Activated naive CD8-positive, alpha-beta T cell treated with anti-CD3 and anti-CD28 coated beads for 36 hours (primary cell): ENCODE measurements at places on chromosomes 5 and 9.
A peak's percentile ranks its signal among the peaks of the same experiment; 100 is the strongest.

GRCh38 chr5:65171645-65172044 lies 310.1 kb downstream of the ADAMTS6 start:
- DNase-seq = no peak

DNA sequence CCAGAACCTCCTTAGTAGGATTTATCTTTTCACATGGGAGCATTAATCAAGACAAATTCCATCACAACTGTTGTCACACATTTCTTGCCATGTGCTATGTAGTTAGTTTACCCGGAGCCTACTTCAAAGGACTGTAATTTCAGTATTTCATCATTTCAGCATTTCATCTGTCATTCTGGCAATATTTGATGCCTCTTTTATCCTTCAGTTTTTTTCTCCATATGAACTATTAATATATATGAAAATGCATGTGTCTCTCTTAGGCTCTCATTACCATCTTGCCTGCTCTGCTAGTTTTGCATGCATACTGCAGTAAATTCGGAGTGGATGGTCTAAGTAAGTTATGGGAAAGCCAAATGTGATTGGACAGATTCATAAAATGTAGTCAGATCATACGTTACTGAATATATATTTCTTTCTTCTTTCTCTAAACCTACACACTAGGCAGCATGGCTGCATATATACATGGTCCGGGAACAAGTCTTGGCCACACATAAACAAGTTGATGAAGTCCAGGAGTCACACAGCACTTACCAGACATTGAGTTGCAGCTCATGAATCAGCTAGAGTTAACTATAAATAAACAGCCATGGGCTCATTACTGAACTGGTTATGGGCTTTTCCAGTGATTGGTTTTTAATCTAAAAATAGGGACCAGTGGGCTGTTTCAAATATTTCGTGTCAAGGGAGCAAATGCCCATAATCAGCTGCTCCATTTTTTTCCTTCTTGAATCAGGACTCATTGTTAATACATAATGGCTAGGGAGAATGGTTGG lies 46.6 kb downstream of the SPATA31D1 start:
- no peak for DNase-seq

DNA sequence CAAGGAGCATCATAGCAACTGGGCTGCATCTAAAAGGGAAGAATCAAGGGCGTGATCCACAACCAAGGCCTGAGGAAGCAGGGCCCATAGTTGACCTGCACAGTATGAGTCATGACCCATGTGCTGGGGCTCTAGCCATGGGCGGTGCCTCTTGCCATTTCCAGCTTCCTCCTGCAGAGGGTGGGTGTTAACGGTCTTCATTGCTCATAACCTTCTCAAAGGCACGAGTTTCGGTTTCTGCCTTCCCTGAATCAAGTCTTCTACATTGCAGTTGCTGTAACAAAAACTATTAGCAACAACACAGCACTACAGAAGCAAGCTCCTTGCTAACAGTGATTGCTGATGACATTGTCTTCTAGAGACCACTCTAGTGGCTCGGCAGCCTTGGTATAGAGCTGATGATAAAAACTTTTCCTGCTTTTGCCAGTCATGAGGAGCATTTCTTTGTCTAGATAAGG lies 66.9 kb downstream of the CTSL start:
- DNase-seq = peak; percentile 39

- DNase-seq = no peak
These were observed 103.5 kb upstream of the NR3C1 start for GRCh38 chr5:143506836-143507552.

- no peak for DNase-seq
These were observed 22.5 kb upstream of the MLANA start for GRCh38 chr9:5868235-5868634.

- no peak for DNase-seq
These were observed 107.3 kb downstream of the DOCK2 start for GRCh38 chr5:169744336-169744735.

DNA sequence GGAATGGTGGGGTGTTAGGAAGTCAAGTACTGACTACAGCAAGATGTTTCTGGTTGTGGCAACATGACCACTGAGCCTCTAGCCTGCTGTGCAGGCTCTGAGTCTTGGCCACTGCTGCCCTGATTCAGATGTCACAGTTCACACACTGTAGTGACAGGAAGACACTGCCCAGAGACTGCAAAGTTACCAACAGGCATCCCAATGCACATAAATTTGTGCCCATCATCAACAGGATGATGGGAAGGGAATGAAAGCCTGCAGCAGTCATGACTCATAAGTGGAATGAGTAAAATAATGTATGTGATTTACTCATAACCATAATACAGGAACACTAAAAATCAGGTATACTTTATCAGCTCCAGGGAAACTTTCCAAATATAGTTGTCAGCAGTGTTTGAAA lies 251.6 kb upstream of the HAPLN1 start:
- no peak for DNase-seq

GRCh38 chr9:35484406-35484805 lies 5.5 kb upstream of the RUSC2 start:
- no peak for DNase-seq

DNA sequence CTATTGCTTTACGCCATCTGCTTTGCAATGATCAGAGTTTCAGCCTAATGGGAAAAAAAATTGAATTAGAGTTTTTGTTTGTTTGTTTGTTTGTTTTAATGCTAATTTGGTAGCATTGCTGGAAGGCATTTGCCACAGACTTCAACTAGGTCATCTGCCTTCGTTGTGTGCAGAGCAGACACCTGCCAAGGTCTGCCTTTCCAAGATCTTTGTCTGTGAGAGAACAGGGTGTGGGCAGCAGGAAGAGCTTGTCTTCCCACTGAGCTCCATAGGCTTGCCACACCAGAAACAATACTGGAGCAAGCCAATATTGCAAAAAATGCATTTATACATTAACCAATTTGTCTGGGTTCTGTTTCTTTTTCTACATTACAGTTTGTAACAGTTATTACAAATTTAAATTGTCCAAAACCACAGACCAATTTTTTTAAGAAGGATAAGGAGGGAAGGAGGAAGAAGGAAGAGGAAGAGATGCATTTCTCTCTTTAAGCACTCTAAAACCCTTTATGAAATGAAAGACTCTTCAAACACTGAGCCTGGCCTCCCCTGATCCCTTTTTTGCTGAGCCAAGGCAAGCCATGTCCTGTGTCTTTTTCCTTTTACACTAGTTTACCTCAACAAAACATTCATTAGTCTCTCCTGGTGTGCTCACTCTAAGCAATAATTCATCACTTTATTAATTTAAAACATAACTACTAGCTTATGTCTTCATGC lies 210.5 kb downstream of the SNX18 start:
- DNase-seq = no peak

DNA sequence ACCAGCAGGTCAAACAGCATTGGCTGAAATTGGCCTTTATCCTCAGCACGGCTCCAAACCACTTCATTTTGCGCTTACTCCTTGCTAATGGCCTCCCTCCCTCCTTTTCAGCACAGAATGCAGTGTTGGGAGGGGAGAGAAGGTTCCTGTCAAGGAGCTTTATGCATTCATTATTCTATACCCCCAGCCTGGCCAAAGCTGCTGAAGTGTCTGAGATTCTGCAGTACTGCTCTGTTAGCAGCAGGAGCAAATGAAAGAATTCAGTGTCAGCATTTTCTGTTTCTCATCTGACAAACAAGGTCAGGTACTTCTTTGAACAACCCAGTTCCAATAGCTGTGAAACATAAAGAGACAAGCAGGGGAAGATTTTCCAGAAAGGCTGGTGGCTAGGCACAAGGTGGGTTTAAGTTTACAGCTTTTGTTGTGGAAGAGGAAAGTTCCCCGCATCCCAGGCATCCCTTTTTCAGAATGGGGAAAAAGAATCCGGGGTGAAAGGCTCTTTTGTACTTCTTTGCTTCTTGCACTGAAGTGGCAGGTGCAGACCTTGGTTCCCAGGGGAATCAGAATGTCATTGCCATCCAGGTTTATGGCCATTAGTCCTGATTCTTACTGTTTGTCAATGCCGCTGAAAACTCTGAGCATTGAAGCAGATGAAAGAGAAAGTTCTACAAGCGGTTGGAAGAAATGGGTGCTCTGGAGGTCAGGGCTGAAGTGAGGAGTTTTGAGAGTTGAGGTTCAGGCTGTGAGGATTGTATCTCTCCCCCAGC lies 109.3 kb upstream of the APC start:
- no peak for DNase-seq

GRCh38 chr9:118330191-118330986 lies 626.2 kb downstream of the TLR4 start:
- DNase-seq = no peak

DNA sequence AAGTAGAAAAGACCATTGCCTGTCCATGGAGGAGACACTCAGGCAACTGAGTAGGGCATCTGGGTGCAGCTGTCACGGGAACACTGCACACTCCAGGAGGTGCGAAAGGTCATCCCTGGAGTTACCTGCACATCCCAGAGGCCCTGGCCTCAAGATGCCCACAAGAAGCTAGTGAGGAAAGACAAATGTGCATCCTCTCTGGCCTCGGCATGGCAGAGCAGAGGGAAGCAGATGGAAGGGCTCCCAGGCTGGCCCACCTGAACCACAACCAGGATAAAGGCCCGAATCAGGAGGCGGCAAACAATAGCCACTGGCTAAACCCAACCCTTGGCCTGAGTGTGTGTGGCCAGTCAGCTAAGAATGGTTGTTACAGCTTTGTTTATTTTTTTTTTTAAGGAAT lies 231.7 kb downstream of the SYK start:
- no peak for DNase-seq

GRCh38 chr9:32742296-32742695 lies 41.0 kb upstream of the TMEM215 start:
- DNase-seq = no peak

- DNase-seq = no peak
These were observed 96.3 kb downstream of the ZNF608 start for GRCh38 chr5:124650147-124650561.

- DNase-seq = peak; percentile 55
These were observed 563 bp downstream of the SNAPC4 start for GRCh38 chr9:136399176-136400037.

DNA sequence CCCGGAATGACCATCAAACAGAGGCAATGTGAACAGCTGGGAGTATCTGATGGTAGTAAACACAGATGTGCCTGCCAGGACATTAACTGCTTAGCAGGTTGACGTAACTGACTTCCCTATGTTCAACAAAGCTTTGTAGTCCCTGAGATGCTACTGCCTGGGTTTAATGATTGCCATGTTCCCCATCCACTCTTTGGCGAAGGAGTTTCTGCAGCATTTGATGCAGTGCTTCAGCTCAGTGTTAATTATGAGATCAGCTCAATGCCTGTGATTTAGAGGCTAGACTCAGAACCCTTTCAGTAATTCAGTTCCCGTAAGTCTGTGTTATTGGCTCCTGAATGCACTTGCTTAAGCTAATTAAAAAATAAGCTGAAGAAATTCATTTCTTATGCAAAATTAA lies 547.3 kb upstream of the ZNF608 start:
- no peak for DNase-seq

GRCh38 chr5:75584641-75585040 lies 26.6 kb upstream of the ANKDD1B start:
- DNase-seq = no peak

DNA sequence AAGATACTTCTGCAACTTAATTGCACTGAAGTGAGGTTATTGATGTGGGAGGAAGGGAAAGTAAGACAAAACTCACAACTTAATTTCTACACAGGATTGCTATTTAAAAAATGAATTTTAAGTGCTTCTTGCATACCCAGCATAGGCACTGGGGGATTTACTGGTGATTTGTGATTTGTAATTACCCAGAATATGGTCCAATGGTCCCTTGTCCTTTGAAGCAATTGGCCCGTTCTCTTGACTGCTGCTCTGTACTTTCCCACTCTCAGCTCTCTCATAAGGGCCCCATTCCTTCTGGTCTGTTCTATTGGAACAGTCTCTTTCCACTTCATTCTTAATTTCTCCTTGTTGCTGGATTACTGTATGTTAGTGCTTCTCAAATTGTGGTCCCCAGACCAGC lies 75.4 kb upstream of the SPATA31D4 start:
- no peak for DNase-seq

DNA sequence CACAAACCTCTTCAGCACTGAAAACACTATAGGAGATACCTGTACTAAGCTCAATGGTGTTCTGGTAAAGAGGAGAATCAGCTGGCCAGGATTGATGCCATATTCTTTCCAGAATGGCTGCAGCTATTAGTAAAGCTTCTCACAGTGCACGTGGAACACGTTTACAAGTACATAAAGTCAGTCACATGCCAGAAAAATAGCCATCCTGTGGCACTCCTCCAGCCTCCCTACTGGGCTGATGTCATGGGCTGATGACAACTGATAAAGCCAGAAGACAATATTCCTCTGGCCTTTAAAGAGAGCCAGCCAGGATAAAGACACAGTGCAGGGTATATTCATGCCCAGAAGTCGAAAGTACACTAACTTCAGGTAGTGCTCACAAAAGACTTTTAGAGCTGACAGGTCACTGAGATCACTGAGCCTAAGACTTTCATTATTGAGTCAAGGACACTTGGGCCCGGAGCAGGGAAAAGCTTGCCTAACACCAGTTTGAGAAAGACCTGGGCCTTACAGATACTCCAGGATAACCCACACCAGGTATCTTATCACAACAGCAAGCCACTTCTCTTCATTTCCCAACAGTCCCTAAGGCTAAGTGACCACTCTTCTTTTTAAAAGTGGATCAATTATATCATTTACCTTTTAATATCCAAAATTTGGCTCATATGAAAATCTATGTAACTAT lies 29.4 kb downstream of the ABITRAM start:
- no peak for DNase-seq

DNA sequence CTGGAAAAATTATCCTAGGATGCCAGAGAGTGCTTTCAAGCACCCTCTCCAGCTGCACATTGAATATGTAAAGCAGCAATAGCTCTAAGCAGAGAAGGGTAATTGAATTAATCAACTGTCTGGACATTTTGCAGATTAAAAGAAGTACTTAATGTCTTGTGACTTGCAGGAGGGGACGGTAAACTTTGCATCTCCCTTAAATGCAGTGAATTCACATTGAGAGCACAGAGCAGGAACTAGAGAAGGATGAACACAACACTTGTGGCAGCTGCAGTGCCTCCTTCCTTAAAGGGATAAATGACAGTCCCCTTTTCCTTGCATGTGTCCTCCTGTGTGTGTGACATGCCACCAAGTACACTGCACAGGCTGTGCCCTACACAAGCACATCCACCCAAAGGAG lies 7.4 kb upstream of the CDK5RAP2 start:
- DNase-seq = no peak

DNA sequence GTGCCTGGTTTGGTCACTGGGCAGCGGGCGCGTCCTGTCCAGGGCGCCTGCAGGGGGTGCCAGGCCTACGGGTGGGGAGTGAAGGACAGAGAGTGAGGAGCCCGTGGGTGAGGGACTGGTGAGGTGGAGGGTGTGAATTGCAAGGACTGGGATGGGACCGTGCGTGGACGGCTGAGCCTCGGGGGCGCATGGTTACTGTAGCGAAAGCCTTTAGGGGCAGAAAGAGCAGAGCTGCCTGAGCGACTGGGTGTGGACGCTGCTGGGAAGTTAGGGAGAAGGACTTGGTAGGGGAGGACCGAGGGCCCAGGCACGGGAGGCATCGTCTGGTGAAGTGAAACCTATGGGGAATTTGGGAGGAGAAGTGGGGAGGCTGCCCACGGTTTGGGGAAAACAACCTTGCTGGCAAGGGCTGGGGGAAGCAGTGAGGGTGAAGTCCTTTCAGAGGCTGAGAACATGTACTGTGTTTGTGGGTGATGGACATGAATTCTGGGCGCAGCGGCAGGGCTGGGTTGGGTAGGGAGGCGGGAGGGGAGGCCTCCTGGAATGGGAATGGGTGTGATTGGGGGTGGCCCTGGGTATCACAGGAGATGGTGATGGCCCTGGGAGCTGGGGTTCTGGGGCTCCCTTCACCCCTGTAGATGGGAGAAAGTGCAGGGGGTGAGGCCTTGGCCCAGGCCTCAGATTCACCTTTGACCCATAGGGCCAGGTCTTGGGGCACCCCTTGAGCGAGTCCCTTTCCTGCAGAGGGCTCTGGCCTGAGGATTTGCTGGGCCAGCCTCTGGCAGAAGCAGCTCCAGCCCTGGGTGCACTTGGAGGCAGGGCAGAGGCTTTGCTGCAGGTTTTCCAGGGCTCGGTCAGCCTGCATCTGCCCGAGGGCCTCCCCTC lies 1.7 kb upstream of the TOR4A start:
- DNase-seq = no peak
